NCI-H1417 (cell line): ENCODE measurements at places on chromosomes 6 and 20.

GRCh38 chr6:89237158-89237557 lies 20.0 kb upstream of the GABRR1 start:
- no peak for DNase-seq

GRCh38 chr20:15196547-15197255 lies 859.3 kb upstream of the FLRT3 start:
- DNase-seq = peak; percentile 63

GRCh38 chr6:169866140-169866534 lies 114.7 kb downstream of the ERMARD start:
- no peak for DNase-seq

DNA sequence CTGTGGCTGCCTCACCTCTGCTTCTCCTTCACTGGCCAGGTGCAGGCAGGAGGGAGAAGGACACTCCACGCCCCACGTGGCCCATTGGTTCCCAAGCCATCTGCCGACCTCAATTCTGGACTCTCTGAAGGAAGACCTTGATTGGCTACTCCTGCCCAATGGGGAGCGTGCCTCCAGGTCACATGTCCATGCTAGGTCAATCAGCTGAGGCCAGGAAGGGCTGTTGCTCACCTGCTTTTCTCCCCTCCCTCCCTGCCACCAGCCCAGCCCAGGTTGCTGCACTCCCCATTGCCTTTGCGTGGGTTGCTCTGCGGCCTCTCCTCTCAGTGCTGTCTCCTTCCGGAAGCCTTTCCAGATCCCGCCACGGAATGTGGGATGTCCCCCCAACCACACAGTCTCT lies 21.9 kb upstream of the CDH4 start:
- DNase-seq = no peak

- no peak for DNase-seq
Measured at GRCh38 chr6:47229255-47229654, 80.5 kb downstream of the TNFRSF21 start.

GRCh38 chr6:74041420-74041819 lies 345.4 kb downstream of the CD109 start:
- no peak for DNase-seq

DNA sequence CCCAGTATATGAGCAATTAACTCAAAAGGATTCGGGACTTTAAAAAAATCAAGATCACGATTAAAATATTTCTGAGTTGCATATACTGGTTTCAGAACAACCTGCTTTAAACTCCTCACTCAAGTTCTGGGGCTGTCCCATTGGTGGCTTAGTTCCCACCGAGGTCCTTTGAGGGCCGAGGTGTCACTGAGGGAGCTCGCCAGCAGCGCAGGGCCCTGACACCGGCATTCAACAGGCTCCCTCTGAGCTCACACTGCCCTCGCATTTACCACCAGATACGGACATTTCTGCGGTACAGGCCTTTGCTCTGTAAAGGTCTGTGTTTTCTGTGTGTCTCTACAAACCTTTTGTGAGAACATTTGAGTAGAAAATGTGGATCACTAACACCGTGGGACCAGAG lies 24.4 kb upstream of the BNIP5 start:
- no peak for DNase-seq

DNA sequence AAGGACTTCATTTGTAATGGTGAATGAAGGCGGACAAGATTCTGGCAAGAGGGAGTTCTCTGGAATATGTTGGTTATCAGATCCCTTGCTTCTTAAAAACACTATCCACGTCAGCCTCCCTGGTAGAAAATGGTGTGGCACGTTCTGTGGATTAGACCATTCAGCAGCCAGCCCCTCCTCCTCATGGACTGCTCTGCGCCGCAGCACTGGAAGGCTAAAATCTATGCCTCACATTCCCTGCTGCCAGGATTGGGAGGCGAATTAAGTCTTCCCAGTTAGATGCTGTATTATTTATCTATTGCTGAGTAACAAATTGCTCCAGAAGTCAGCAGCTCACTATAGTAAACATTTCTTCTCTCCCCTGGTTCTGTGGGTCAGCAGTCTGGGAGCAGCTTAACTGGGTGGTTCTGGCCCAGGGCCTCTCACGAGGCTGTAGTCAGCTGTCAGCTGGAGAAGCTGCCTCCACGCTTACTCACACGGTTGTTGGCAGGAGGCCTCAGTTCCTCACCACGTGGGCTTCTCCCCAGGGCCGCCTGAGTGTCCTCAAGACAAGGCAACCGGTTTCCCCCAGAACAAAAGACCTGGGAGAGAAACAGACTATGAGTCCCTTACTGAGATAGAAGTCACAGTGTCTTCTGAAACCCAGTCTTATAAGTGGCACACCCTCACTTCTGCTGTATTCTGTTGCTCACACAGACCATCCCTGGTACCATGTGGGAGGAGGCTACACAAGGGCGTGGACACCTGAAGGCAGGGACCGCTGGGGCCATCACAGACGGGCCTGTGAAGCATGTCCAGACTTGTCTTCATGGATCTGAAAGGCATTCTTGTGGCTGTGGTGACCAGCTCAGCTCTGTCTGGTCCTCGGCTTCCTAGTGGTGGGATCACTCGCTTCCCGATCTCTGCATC lies 101.0 kb downstream of the NRN1 start:
- no peak for DNase-seq

DNA sequence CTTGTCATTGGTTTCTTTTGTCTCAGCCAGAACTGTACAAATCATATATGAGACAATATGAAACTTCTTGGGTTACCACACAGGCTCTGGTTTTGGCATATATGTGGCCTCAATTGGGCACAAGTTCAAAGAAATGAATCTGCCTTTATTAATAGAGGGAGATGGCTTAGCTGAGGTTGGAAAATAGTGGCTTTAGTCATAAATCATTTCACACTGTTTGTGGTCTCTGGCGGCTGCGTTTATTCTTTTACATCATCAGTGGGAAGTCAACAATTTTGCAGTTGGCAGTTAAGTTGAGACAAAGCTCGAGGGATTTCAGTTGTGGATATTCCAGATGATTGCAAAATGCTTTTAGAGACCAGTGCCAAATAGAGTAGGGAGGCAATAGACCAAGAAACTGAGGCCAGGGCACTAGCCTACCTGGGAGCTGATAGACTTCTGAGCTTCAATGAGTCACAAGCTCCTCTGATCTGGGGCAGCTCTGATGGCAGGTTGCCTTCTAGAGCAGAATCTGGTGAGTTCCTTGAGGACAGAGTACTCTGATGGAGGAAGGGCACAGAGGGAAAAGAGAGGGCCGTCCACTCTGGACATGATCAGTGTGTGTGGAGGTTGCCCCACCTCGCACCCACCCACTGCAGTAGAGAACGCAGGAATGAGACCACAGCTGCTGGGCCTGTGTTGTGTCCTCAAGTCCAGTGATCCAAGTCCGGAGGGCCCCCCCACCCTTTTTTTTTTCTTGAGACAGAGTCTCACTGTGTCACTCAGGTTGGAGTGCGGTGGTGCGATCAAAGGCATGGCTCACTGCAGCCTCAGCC lies 73.5 kb downstream of the ARMC2 start:
- peak; percentile 66 for DNase-seq

GRCh38 chr20:3818155-3819151 lies 1.9 kb upstream of the AP5S1 start:
- peak; percentile 47 for DNase-seq

DNA sequence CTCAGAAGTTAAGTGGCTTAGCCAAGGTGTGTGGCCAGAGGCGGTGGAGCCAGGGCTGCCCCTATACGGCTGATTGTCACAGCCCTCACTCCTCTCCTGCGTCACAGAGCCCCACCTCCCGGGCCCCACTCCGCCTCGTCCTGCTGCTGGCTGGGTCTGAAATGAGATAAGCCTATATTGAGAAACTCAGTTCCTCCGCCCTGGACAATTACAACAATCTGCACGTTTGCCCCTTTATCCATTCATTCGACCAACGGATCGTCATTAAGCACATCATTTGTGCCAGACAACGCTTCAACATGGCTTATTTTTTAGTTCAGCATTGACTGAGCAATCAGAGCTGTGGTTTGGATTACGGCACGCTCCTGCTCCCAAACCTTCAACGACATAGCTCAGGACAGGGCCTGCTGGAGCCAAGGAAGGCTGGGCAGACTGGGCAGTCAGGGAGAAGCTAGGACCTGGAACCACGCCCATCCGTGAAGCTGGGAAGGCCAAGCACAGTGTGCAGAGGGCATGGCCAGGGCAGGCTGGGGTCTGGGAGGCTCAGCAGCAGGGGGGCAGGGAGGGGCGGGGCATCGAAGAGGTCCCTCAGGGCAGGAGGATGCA lies 16.6 kb upstream of the EZR start:
- no peak for DNase-seq

- DNase-seq = no peak
Measured at GRCh38 chr6:37638414-37639341, 59.0 kb downstream of the MDGA1 start.

GRCh38 chr6:113959235-113959634 lies 11.7 kb downstream of the HDAC2 start:
- no peak for DNase-seq

DNA sequence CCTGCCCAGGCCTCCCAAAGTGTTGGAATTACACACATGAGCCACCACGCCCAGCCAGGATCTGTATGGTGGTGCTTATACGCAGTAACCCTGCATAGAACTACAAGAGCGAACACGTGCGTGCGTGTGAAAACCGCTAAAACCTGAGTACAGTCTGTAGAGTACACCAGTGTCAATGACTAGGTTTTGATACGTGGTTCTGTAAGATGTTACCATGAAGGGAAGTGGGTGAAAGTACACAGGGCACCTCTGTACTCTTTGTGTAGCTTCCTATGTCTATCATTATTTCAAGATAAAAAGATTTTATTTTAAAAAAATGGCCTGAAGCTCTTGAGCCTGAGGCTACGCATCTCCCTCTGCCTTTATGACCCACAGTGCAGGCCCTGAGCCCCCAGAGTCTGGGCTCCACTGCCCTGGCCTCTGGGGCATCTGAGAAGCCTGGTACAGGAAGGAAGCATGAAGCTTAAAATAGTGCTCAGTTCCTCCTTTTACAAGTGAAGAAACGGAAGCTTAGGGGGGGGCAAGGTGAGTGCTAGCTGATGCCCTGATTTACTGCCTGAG lies 21.6 kb downstream of the LY86 start:
- DNase-seq = no peak

- no peak for DNase-seq
Measured at GRCh38 chr6:51472745-51473487, 614.5 kb downstream of the PKHD1 start.

DNA sequence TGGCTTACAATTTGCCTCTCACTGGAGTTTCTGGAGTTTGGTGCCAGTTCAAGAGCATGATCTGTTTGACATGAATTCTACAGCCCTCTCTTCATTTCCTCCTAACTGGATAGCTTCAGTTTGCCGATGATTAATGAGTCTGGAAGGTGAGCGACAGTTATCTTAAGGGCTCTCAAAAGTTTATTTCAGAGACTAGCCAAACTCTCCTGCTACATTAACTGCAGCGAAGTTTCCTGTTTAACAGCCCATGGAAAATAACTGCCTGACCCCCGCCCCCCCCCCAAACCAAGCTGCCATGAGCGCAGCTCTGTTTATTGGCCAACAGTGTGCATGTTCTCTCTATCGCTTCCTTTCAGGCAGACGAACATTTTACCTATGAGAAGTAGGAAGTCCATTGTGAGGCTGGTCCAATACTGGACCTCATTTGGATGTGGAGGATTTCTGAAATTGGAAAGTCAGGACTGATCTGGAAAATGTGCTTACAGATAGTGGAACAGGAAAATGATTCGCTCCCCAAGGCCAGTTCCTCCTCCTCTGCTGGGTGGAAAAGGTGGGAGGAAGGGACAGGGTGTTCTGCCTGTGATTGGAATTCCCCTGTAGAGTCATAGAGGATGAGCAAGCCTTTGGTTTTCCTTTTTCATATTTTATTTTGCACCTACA lies 522.2 kb upstream of the JAG1 start:
- no peak for DNase-seq

DNA sequence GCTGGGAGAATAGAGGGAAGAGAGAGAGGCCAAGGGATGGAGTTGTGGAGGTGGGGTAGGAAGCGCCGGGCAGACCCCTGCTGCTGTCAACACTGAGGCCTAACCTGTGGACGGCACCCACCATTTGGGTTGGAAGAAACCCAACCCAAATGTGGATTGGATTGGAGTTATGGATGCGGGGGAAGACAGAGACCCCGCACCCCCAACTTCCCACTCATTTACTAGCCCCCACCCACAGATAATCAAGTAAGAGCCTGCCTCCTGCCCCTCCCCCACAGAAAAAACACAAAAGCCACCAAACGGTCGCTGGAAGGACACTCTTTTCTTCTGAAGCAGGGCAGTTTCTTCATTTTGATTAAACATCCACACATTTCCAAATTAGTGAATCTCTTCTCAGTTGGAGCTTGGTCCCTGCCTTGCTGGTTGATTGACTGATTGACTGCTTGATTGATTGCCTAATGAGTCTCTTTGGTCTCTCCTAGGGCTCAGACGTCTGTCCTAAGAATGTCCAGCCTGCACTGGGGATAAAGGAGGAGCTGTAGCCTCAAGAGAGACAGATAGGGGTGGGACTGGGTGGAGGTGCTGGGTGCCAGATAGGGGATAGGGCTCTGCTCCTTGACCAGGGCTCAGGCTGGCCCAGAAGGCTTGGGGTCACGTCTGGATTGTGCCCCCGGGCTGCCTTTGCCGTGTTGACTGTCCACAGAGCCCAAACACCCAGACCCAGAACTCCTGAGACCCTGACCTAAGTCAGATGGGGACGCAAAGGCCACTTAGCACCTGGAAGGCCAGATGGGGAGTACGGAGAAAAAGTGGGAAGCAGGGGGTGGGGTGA lies 74.9 kb upstream of the FOXP4 start:
- no peak for DNase-seq

DNA sequence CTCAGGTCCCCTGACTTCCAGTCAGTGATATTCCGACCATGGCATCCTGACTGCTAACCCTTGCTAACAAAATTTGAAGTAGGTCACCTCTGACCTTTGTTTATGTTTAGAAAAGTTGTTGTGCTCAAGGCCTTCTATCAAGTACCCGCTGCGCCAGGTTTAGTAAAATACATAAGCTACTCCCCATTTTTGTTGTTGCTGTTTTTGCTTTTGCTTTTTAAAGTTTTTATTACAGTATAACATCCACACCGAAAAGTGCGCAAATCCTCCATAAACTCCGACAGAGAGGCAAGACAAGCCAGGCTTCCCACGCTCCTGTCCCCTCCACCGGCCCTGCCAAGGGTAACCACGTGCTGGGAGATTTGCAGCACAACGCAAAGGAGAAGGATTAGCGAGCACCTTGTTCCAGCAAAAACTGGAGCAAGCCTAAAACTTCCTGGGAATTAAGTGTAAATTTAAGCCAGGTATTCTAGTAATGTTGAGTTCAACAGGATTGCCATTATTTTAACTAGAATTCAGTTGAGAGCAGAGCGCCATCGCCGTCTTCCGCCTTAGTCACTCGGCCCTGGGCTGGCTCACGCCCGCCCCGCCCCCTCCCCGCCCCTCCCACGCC lies 17.8 kb upstream of the HMGN4 start:
- DNase-seq = peak; percentile 90
